ENCODE measurements at places on chromosomes 1 and 21.

- H3K4me3 ChIP-seq: no peak overlapping the region
- peak; percentile 75 for DNase-seq
- no peak overlapping the region for H3K27ac ChIP-seq
- no peaks in the 10 kb centered on the region for H3K36me3 ChIP-seq
- H3K4me1 ChIP-seq: no peaks in the 10 kb centered on the region
- no peaks in the 10 kb centered on the region for H3K27me3 ChIP-seq
Observed at GRCh38 chr1:155989242-155990004, 11.1 kb upstream of the ARHGEF2 start.

DNA sequence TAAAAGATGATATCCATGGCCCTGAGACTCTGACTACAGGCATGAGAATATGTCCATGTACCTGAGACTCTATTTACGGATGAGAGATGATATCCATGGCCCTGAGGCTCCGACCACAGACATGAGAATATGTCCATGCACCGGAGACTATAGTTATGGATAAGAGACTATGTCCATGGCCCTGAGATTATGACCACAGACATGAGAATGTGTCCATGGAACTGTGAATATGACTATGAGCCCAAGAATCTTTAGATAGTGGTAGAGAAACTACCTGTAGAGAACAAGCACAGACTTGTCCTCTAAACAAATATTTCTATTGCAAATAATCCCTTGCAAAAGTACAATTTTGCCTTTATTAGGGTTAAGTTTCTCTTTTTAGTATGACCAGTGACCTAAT is 263.2 kb downstream of the PCP4 start:
- H3K27me3 ChIP-seq: no peaks in the 10 kb centered on the region
- no peak overlapping the region for H3K4me3 ChIP-seq
- H3K4me1 ChIP-seq: no peaks in the 10 kb centered on the region

- H3K4me1 ChIP-seq: no peaks in the 10 kb centered on the region
- no peak overlapping the region for H3K4me3 ChIP-seq
- H3K36me3 ChIP-seq: no peaks in the 10 kb centered on the region
- no peak for DNase-seq
- no peak overlapping the region for H3K27ac ChIP-seq
Observed at GRCh38 chr1:99979091-99979490, 9.3 kb downstream of the SLC35A3 start.

GRCh38 chr1:89519779-89520358 is 4.8 kb upstream of the LRRC8B start:
- no peak overlapping the region for H3K27ac ChIP-seq
- H3K4me3 ChIP-seq: no peak overlapping the region
- H3K27me3 ChIP-seq: no peaks in the 10 kb centered on the region
- peak; percentile 45 for DNase-seq

DNA sequence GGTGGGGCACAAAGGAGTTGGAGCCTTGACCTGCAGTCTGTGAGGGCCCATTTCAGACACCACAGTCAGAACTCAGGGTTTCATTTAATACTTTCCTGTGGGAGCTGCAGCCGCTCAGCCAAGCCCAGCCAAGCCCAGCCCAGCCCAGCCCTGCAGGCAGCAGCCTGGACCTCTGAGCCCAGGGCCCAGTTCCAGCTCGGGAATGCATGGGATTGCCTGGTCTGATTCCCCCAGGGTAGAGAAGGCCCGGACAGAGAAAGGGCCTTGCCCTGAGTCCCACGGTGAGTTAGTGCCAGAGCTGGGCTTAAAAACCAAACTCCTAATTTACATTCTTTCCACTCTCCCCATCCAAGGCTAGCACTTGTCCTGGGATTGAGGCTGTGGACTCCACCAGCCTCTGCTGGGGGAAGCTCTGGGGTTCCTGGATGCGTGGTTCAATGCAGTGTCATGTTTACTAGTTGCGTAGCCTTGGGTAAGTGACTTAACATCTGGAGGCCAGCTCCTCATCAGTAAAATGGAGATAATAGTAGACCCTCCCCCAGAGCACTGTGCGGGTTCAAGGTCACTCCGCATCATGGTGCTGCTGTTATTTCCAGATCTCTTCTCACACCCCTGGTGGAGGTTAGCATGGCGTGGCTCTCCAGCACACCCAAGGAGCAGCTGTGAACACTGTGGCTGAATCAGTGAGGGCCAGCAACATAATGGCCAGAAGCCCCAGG is 29.2 kb upstream of the PKP1 start:
- no peak overlapping the region for H3K27ac ChIP-seq
- no peaks in the 10 kb centered on the region for H3K36me3 ChIP-seq
- H3K4me1 ChIP-seq: no peaks in the 10 kb centered on the region
- no peak for DNase-seq

GRCh38 chr1:205353191-205353590 is 3.5 kb downstream of the KLHDC8A start:
- no peak for DNase-seq
- H3K4me3 ChIP-seq: no peak overlapping the region
- no peaks in the 10 kb centered on the region for H3K27me3 ChIP-seq
- H3K27ac ChIP-seq: no peak overlapping the region
- peaks cover 7% of the 10 kb centered on the region for H3K4me1 ChIP-seq
- no peaks in the 10 kb centered on the region for H3K36me3 ChIP-seq

DNA sequence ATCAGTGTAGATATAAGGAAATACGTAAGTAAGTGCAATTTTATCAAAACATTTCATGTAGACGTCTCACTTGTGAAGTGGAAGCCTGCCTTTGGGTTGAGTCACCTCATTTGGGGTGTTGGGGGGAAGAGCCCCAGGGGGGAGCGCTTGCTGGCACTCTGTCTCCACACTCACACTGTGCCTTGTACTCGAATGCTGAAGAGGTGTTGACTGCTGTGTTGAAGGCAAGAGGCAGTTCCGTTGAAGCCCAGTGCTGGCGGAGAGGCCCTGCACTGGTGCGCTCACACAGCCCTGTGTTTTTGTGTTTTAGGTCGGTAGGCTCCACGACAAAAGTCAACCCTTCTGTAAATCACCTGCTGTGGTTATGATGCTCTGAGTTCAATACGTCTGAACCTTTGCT is 131.9 kb upstream of the COL6A1 start:
- H3K27me3 ChIP-seq: no peaks in the 10 kb centered on the region
- H3K4me3 ChIP-seq: no peak overlapping the region
- H3K4me1 ChIP-seq: no peaks in the 10 kb centered on the region
- H3K36me3 ChIP-seq: no peaks in the 10 kb centered on the region
- H3K27ac ChIP-seq: no peak overlapping the region
- DNase-seq: no peak

DNA sequence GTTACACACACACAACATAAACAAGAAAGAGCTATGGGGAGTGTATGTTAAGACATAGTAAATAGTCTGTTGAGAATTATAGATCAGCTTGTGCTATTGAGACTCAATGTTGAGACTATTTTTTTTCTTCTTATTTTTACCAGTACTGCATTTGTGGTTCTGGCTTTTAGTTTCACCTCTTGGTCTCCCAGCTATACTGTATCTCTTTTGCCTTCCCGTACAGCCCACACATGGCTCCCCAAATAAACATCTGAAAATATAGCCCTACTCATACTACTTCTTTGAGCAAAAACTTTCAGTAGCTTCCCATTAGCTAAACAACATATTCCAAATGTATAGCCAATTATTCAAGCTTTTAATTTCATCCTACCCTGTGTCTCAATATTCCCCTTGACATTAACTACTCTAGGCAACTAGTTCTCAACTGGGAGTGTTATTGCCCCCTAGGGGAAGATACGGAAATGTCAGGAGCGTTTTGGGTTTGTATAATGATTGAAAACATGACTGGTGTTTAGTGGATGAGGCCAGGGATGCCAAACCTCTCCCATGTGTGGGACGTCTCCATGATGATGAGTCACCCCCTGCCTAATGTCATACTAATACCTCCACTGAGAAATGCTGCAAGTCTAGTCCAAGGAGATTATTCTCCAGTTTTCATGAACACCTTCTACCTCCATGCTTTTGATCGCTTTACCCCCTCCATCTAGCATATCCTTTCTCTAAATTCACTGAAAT is 6.8 kb downstream of the RPE65 start:
- H3K4me3 ChIP-seq: no peak overlapping the region
- no peaks in the 10 kb centered on the region for H3K27me3 ChIP-seq
- H3K27ac ChIP-seq: no peak overlapping the region
- no peaks in the 10 kb centered on the region for H3K4me1 ChIP-seq
- no peaks in the 10 kb centered on the region for H3K36me3 ChIP-seq

GRCh38 chr1:221880182-221880581 is 138.3 kb upstream of the DUSP10 start:
- H3K4me1 ChIP-seq: no peaks in the 10 kb centered on the region
- H3K4me3 ChIP-seq: no peak overlapping the region
- H3K27me3 ChIP-seq: no peaks in the 10 kb centered on the region
- no peak for DNase-seq
- H3K36me3 ChIP-seq: no peaks in the 10 kb centered on the region

DNA sequence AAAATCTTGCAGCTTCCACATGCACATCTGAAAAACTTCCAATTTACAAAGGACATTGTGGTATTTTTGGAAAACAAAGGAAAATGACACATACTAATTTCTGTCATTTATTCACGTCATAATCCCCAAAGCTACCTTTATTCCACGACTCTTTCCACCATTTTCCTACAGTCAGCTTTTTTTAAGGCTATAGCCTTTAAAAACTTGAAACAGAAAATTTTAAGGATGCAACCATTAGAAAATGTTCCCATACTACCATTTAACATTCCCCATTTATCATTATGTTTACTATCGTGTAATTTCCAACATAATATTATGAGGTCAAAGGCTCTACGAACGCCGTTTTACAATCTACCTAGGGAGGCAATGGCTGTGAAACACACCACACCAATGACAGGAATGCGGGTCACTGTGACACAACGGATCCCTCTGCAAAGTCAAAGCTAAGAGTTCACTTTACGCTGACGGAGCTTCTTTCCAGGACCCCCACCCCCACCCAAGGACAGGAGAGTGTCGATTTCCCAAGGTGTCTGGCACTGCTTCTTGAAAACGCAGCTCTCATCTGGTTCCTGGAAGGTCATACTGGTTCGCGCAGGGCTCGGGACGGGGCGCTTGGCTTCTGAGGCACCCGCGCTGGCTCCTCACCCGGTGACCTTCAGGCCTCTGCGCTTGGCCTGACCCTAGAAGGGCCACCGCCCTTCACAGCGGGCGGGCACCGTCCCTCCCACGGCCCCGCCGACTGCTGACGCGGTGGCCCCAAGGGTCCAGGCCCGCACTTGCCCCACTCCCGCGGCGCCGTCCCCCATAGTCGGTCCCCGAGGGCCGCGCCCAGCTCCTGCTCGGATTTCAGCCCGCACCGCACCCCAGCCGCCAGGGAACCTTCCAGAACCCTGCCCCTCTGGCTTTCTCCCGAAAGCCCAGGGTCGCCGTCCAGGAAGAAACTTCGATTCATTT is 50.5 kb upstream of the ATF3 start:
- peak overlapping the region; percentile 36 for H3K27ac ChIP-seq
- no peaks in the 10 kb centered on the region for H3K36me3 ChIP-seq
- H3K27me3 ChIP-seq: no peaks in the 10 kb centered on the region
- H3K4me1 ChIP-seq: no peaks in the 10 kb centered on the region

DNA sequence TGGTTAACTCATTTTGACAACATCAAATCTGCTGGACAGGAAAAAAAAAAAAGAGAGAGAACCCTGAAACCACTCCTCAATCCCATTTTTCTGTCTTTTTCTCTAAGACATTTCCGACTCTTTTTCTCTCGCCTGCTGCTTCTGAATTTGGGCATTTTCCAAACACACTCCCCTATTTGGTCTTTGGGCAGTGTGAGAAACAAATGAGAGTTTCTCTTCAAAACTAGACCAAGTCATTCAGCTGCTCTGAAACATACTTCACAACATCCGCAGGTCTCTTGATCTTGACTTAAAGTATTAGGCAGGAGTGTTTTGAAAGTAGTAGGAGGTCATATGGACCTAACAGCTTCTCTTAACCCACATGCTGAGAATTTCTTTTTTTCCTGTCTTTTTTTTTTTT is 364.8 kb upstream of the ESRRG start:
- H3K36me3 ChIP-seq: no peaks in the 10 kb centered on the region
- no peak overlapping the region for H3K4me3 ChIP-seq
- H3K27me3 ChIP-seq: peaks cover 15% of the 10 kb centered on the region
- DNase-seq: no peak
- peaks cover 2% of the 10 kb centered on the region for H3K4me1 ChIP-seq

DNA sequence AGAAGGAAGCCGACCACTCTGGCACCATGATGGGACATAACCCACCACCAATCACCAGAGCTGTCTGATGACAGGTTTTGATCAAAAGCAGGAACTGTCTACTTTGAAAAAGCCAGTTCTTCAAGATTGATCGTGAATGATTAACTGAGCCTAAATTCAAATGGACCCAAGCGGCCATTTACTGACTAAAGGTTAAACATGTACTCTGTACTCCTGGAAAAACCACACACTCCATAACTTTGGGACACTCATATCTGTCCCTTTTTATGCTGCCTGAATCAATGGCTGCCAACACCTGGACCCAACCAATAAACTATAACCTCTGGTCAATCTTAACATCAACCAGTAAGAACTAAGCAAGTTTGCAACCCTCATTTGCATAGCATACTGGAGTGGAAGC is 206.6 kb downstream of the URB2 start:
- no peak overlapping the region for H3K4me3 ChIP-seq
- no peaks in the 10 kb centered on the region for H3K27me3 ChIP-seq
- no peak for DNase-seq
- H3K36me3 ChIP-seq: no peaks in the 10 kb centered on the region
- no peaks in the 10 kb centered on the region for H3K4me1 ChIP-seq
- no peak overlapping the region for H3K27ac ChIP-seq
